ENCODE measurements at places on chromosomes 2 and 18.

DNA sequence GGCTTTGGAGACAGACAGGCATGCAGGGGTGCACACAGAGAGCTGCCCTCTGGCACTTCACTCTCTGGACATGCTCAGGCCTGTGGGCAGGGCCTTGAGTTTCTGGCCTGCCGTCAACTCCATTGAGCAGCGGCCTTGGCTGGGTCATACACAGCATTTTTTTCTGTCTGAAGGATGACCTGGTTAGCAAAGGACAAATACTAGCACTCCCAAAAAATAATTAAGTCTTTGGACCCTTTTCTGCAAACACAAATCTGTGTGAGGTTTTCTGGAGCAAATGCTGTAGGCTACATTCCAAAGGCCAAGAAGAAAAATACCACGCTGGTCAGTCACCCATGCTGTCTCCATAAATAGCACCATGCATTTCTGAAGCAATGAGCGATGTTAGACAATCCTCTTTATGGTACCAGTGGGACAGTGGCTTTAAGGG is 124.7 kb upstream of the CTAGE1 start:
- DNase-seq, result no peak

GRCh38 chr2:191321861-191322662 is 76.9 kb downstream of the MYO1B start:
- DNase-seq, result no peak

DNA sequence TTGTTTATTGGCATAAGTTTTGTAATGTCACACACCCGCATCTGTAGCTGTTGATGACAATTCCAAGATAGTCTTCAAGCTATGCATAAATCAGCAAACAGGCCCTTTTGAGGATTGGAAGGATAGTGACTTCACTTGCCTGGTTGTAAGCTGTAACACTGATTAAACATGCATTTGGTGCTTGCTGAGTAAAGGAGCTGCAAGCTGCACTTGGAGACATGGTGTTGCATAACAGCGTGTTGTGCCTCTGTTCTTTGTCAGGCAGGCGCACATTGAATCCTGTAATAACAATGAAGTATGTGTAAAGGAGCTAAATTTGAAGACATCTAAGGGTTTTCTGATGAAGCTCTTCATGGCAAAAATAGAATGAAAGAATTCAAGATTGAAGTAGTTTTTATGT is 68.7 kb upstream of the TTC27 start:
- no peak for DNase-seq

- DNase-seq, result no peak
Observed at GRCh38 chr2:240233885-240234502, 93.5 kb upstream of the OTOS start.

- DNase-seq, result no peak
Observed at GRCh38 chr2:72326759-72327158, 179.1 kb upstream of the CYP26B1 start.

DNA sequence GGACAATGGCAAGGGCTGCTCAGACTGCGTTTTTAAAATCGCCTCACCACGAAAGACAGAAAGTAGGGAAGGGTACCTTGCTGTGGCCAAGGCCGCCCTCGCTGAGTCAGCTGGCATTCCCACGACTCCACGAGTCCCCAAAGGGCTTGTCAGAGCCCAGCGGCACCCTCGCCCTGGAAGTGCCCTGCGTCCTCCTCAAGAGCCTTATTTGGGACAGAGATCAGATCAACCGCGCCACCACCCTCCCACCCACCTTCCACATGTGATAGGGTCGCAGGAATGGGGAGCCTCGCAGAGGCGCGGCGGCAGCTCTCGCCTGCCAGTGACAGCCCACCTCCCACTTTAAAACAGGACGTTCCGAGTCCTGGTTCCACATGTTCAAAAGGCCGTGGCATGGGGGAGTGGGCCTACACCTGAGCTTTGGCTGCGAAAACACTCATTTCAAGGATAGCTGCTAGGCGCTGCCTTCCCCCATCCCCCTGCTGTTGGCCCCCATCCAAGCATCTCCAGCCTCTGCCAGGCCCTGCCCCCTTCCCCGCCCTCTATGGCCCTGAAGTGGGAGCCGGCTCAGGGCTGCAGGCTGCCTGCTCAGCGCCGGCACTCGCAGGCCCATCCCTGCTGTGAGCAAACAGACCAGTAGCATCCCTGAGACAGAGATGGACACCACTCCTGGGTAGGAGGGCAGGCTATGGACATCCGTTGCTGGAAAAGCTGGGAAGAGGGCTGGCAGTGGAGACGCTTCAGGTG is 38.1 kb upstream of the ARHGEF4 start:
- DNase-seq, result no peak

- DNase-seq, result no peak
Observed at GRCh38 chr2:73070643-73071359, 711 bp downstream of the SFXN5 start.

DNA sequence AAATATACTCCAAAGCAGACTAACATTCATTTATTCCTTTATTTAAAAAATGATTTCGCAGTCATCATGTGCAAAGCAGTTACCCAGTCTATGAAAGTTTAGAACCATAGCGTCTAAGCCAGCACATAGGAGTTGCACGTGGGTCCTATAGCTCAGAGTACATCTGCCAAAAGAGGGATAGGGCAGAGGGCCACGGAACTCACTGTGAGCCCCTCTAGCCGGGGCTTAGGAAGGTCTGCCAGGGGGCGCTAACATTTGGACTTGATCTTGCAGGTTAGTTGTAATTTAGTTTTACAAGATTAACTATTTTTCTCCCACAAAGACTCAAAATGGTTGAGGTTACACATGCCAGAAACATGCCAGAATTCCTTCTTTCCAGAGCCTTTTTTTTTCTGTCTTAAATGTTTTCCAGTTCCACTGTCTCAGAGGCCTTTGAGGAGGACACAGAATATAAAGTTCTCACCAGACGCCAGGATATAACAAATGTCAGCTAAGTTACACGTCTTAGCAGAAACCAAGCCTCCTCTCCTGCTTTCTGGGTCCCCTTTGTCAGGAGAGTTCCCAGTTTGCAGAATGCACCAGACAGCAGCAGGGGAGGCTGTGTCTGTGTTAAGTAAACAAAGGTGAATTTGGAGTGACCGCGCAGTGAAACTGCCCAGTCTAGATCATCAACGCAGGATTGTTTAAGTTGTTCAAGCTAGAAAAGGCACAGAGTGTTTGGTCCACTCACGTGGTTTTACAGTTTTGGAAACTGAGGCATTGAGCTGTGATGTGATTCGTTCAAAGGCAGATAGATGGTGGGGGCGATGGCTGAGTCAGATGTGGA is 292.0 kb downstream of the PRKCE start:
- no peak for DNase-seq

GRCh38 chr2:20050104-20050645 is 1.3 kb downstream of the LAPTM4A start:
- no peak for DNase-seq

- no peak for DNase-seq
Observed at GRCh38 chr2:46683541-46683940, 204.2 kb downstream of the TMEM247 start.

DNA sequence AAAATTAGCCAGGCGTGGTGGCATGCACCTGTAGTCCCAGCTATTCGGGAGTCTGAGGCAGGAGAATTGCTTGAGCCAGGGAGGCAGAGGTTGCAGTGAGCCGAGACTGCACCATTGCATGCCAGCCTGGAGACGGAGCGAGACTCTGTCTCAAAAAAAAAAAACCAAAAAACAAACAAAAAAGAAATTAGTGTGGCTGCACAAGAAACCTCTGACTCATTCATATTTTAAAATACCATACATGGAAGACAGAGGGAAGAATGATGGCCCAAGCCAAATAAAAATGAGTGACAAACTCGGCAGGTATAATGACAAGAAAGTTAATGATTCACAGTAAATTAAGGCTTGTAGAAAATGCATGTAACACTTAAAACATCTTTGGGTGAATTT is 875.8 kb downstream of the EPHA4 start:
- DNase-seq, result no peak

GRCh38 chr2:20164061-20164733 is 60.7 kb downstream of the SDC1 start:
- DNase-seq, result no peak

GRCh38 chr2:177261116-177262060 is 3.1 kb downstream of the NFE2L2 start:
- DNase-seq, result no peak

GRCh38 chr18:70982292-70982691 is 693.4 kb downstream of the SOCS6 start:
- no peak for DNase-seq

DNA sequence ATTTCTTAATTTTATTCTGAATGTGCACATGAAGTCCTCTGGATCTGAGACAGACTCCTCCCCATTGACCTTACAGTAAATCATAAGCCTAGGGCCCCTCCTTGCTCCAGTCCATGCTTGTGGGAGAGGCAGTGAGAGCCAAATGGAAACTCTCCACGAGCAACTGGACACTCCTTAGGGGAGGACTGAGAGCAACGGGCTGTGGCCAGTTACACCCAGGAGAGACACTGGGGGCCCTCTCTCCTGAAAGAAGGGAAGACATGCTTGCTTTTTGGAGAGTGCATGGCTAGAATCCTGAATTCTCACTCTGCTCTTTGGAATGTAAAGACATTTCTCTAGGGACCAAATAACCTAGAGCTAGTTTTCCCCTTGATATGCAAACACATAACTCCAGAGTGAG is 49.0 kb upstream of the BIN1 start:
- no peak for DNase-seq

DNA sequence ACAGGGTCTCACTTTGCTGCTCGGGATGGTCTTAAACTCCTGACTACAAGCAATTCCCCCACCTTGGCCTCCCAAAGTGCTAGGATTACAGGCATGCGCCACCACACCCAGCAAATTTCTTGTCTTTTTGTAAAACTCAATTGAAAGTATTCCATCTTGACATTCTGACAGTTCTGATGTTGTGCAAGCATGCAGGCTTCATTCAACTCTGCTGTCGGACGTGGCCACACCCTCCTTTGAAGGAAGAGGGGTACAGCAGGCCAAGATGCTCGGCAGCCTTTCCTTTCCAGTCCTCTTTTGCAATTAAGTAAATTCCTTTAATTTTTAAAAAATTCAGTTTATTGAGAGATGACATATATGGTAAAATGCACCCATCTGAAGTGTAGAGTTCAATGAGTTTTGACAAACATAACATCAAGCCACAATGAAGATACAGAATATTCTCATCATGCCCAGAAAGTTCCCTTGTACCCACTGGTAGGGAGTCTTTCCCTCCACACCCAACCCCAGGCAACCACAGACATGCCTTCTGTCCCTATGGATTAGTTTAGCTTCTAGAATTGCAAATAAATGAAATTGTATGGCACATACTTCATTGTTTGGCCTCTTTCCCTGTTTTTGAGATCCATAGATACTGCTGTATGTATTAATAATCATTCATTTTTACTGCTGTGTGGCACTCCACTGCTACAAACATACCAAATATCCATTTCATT is 33.1 kb downstream of the TUBB6 start:
- no peak for DNase-seq

Data from GM19239 (cell line).